Amniotic stem cell (primary cell): ENCODE measurements at places on chromosomes 3 and 15.

DNA sequence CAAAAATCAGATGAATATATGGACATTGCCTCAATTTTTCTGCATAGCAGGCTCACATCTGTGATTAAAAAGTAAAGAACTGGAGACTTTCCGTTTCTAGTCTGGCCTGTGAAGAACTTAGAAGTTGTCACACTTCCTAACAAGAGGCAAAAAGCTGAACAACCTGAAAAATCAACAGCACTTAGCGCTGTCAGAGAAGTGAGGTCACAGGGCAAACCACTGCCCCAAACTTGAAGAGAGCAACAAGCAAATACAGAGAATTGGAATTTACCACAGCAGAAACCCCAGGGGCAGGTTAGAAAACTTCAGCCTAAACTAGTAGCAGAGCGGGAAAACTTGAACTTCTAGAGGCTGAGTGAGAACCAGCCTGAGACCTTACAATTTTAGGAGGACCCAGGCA is 38.9 kb downstream of the CCDC54 start:
- DNase-seq: no peak

DNA sequence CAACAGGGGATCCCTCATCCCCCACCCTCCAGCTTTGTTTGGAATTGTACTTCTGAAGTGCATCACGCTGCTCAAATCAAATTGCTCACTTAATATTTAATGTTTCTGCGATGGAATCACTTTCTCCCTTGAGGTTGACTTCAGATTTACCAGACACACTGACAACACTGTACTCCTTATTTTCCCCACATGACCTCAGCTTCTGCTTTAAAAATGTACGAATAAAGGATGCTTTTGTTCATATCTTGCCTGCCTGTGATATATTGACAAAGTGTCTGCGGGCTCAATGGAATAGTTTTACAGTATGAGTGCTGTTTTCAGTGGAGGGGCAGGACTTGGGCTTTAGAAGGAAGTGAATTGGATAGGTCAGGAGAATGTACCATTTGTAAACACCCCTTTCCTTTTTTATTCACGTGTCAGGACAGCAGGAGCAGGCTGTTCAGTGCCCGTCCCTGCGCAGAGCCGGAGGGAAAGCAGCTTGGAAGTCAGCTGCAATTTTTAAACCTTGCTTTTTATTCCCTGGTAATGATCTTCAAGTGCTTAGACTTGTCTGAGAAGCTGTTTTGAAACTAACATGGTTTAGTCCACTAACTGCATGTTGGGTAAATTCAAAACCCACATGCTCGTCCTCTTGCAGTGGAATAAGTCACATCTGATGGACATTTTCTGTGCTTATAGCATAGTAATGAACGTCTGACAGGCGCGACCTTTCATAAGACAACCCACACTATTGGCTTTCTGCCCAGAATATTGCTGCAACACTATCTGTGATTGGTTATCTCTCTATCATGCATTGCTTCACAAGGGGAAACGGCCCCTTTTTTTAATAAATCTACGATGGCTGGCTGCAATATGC is 29.9 kb downstream of the MBNL1 start:
- peak; percentile 88 for DNase-seq

DNA sequence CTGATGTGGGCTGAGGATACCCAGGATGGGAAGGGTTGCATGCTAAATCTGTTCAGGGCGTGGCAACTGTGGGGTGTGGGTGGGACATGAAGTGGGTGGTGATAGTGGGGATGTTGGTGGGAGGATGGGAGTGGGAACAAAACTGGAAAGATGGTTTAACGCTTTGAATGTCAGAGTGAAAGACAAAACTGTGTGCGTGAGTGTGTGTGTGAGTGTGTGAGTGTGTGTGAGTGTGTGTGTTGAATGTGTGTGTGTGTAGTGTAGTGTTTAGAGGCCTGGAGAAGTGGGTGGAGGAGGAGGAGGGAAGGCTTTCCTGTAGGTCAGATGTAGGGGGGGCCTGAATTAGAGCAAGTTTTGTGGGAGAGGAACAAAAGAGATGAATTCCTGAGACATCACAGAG is 44.2 kb upstream of the ONECUT1 start:
- DNase-seq: no peak

DNA sequence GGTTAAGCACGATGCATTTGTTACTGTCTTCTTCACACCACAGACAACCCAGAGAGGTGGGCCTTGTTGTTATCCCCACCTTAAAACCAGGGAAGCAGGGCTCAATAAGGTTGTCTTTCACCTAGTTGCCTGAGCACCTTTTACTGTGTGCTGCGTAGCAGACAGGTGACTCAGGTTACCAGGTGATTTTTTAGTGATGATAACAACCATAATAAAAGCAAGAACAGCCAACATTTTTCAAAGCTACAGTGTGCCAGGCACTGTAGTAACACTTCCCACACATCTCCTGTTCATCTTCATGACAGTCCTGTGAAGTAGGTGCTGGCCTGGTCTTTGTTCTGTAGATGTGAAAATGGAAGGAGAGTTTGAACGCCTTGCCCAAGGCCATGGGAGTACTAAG is 132.2 kb downstream of the SLC25A26 start:
- DNase-seq: no peak

DNA sequence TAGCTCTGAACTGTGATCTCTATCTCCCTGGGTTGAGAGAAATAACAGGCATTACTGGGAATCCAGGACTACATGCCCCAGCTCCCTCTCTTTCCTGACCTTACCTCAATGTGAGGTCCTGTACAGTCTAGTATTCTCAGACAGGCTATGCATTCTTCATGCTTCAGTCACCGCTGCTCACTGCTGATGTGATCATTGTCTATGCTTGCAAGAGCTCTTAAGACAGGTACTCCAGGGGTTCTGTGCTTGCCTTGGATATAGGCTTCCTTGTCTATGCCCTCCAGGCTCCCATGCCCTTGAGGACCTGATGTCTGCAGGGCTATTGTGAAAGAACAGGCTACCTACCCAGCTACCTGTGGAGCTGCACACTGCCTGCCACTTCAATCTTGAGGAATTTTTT is 183.6 kb downstream of the MBNL1 start:
- DNase-seq: no peak

DNA sequence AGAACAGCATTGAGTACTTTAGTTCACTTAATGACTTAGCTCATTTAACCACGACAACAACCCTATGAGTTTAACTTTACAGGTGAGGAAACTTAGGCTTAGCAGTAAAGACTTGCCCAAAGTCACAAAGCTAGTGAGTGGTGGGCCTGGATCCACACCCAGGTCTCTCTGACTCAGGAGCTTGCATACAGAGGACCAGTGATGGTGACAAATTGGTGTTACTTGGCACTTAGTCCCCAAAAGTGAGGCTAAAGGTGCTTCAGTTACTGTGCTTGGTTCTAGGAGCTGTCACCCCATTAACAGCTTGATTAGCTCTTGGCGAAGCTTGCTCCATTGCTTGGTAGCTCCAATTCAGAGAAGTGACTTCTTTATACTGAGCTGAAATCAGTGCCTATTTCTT is 6.1 kb downstream of the CELF6 start:
- no peak for DNase-seq

GRCh38 chr3:43028001-43028400 is 48.9 kb downstream of the GASK1A start:
- DNase-seq: no peak

- no peak for DNase-seq
Observed at GRCh38 chr3:183527428-183528379, 27.8 kb downstream of the KLHL6 start.

- no peak for DNase-seq
Observed at GRCh38 chr15:84112025-84112424, 123.5 kb upstream of the GOLGA6L4 start.

- DNase-seq: no peak
Observed at GRCh38 chr15:40247406-40247971, 8.6 kb downstream of the PAK6 start.

GRCh38 chr15:53694476-53694874 is 65.0 kb downstream of the WDR72 start:
- DNase-seq: no peak

DNA sequence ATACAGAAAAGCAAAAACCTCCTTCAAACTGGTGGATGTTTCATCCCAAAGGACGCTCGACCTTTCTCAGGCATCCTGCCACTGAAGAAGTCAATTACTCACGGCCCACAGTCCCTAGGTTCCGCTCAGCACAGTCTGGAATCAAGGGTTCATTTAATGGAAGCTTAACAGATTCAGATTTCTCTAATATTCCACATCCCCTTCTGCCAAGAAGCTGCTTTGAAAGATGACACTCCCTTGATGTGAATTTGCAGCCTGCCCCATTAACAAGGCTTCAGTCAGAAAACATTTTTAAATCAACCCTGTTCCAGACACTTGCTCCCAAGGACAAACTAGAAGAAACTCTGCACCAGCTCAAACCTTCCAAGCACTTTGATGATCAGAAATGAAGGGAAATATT is 81.2 kb downstream of the LIPC start:
- no peak for DNase-seq

DNA sequence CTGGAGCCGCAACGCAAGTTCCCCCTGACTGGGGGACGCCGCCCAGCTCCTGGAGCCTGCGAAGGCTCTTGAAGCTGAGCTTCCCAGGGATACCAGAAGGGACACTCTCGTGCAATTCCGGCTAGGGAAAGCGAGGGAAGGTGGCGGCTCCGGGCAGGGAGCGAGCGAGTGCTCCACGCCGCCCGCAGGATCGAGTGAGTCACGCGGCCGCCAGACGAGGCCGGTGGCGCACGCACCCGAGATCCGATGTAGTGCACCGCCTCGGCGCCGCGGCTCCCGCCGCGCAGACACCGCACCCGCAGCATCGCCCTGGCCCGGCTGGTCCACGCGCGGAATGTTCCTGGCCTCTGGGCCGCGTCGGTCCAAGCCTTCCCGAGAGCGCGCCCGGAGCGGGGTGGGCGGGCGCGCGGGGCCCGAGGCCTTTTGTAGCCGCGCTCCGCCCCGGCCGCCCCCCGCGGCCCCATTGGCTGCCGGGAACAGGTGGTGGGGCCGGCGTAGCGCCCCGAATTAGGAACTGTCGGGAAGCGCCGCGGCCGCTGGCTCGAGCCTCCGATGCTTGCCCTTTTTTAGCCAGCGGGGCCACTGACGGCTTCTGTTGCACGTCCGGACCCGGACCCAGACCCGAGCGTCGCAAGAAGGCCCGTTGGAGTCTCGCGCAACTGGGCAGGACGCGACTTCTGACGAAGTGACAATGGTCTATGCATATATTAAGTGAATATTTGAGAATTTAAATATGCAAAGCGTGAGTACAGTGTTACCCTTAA is at the start of gene GATM:
Gene GATM, minus strand, starts transcription at position 396 of the 764 bp plus-strand sequence. Its CDS starts 91 bp downstream, at position 305.
- peak; percentile 69 for DNase-seq

- no peak for DNase-seq
Observed at GRCh38 chr3:179418610-179419009, 32.7 kb downstream of the GNB4 start.

- DNase-seq: no peak
Observed at GRCh38 chr3:151107701-151108100, 22.2 kb downstream of the MED12L start.

DNA sequence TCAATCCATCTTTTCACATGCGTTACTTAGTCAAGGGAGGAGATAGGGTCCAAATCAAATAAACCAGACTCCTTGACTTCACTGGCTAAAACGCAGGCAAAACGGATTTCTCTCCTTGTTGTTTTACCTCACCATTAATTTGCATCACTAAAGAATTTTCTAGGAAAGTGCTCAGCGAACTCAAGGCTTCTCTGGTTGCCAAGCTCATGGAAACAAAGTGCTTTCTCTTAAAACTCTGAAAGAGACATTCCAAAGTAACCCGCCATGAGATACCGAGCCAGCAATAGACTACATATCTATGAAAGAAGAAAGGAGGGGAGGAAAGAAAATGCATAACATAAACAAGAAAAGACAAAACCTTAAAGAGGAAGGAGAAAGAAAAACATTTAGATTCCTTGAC is 211.7 kb upstream of the WNT5A start:
- DNase-seq: no peak

GRCh38 chr3:112775011-112775742 is 71.5 kb downstream of the CD200R1L start:
- no peak for DNase-seq
